ENCODE measurements at places on chromosomes 16 and 17. TPM values are rescaled to one million over a fixed set of nuclear protein-coding genes. Genes with fewer than 3 reads are reported as not detected.

The ATP2C2 gene
- total RNA-seq, result not detected

The WIPF2 gene
- total RNA-seq, result 12.3 TPM

The CDH3 gene
- total RNA-seq, result 0.71 TPM

The PRR15L gene
- not detected for total RNA-seq

The SAP30BP gene
- 56.8 TPM for total RNA-seq

The SLC16A13 gene
- total RNA-seq, result 1.5 TPM

The MT1M gene
- total RNA-seq, result 0.75 TPM

The UTS2R gene
- 0.42 TPM for total RNA-seq

The SNX20 gene
- total RNA-seq, result 0.71 TPM

The SSTR5 gene
- 10.6 TPM for total RNA-seq

The SEPTIN12 gene
- 1.3 TPM for total RNA-seq

The MAPT gene
- total RNA-seq, result 44.2 TPM

The ODAD4 gene
- total RNA-seq, result 1.4 TPM

The FOXC2 gene
- 2.2 TPM for total RNA-seq

The CDRT4 gene
- total RNA-seq, result not detected

The TEX19 gene
- total RNA-seq, result not detected

The ULK2 gene
- total RNA-seq, result 12.0 TPM

The CACNG4 gene
- total RNA-seq, result not detected

The ASPHD1 gene
- total RNA-seq, result 0.65 TPM

The KIF18B gene
- 0.20 TPM for total RNA-seq

The IL4R gene
- total RNA-seq, result 16.7 TPM

The SLC2A4 gene
- 186 TPM for total RNA-seq

The ALOX12B gene
- not detected for total RNA-seq

The MYADML2 gene
- total RNA-seq, result 5.0 TPM

The PCGF2 gene
- total RNA-seq, result 15.9 TPM

The WNK4 gene
- total RNA-seq, result not detected

The ENPP7 gene
- not detected for total RNA-seq

The CFAP20 gene
- total RNA-seq, result 36.2 TPM
